ENCODE measurements at places on chromosomes 13 and 19. TPM values are rescaled to one million over a fixed set of nuclear protein-coding genes. Genes with fewer than 3 reads are reported as not detected.

The MBD3L2 gene
- total RNA-seq = not detected

- no peak for DNase-seq
These were observed at the start of gene PNMA8A for GRCh38 chr19:46471116-46471733. Gene PNMA8A, minus strand, starts transcription at chr19:46471563. Its CDS starts 528 bp downstream, at chr19:46471035.

GRCh38 chr19:13149628-13150186, 468 bp downstream of the STX10 start:
- no peak for DNase-seq

DNA sequence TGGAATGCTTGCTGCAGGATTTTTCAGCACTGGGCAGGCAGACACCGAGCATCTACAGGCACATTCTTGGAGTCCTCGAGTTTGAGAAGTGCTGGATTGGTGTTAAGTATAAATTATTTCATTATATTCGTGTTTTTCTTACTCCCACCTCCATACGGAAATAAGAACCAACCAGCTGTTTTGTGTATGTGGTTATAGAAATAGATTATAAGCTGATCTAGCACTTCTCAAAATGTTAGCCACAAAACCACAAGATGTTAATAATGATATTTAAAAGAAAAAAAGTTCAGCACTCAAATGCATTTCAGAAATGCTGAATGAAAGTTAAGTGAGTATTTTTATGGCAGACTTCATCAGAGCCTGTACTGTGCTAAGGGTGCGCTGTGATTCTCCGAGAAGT, 24.0 kb upstream of the TEX29 start:
- no peak for DNase-seq

The RAB4B gene
- 37.0 TPM for total RNA-seq

DNA sequence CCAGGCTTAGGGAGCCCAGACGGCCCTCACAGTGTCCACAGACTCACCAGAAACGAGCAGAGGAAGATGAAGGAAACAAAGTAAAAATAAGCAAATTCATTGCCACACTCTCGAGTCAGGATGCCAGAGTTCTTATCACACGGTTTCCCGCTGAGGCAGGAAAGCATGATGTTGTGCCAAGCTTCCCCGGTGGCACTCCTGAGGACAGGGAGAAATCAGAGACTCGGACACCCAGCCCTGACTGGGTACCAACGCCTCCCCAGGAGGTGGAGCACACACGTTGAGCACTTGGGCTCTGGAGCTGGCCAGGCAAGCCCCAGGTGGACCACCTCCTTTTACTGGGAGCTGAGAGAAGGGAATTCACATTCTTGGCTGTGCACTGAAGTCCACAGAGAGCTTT, 81.5 kb downstream of the IER2 start:
- DNase-seq = no peak

The ZNF296 gene
- total RNA-seq = 1.7 TPM

- DNase-seq = no peak
These were observed 172.8 kb downstream of the DNAJC15 start for GRCh38 chr13:43196086-43196621.

GRCh38 chr19:9130965-9131364, 4.2 kb upstream of the OR7G3 start:
- DNase-seq = no peak

The ADPRHL1 gene
- 2.7 TPM for total RNA-seq

The PRTN3 gene
- total RNA-seq = not detected

- no peak for DNase-seq
These were observed 2486.0 kb upstream of the PCDH20 start for GRCh38 chr13:63901630-63902029.

DNA sequence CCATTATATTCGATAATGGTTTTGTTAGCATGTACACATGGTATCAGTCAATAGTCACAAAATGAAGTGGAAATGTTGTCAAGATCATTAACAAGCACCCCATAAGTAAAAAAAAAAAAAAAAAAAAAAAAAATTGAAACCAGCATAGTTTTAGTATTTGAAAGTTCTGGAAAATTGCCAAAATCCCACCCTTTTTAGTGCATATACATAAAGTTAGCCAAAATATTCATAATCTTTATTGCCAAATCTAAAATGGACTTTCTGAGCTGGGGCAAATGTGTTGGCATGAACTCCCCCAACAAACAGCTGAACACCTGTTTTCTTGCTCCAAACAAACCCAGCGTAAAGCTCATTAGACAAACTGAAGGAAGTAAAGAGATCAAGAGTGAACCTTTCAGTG, 73.9 kb downstream of the MZT1 start:
- DNase-seq = no peak

The SLC1A6 gene
- total RNA-seq = not detected

The KLK1 gene
- 1.0 TPM for total RNA-seq

- no peak for DNase-seq
These were observed 373.0 kb upstream of the SLITRK1 start for GRCh38 chr13:84255226-84255797.

- DNase-seq = no peak
These were observed 12.1 kb upstream of the LGALS13 start for GRCh38 chr19:39590265-39590664.

DNA sequence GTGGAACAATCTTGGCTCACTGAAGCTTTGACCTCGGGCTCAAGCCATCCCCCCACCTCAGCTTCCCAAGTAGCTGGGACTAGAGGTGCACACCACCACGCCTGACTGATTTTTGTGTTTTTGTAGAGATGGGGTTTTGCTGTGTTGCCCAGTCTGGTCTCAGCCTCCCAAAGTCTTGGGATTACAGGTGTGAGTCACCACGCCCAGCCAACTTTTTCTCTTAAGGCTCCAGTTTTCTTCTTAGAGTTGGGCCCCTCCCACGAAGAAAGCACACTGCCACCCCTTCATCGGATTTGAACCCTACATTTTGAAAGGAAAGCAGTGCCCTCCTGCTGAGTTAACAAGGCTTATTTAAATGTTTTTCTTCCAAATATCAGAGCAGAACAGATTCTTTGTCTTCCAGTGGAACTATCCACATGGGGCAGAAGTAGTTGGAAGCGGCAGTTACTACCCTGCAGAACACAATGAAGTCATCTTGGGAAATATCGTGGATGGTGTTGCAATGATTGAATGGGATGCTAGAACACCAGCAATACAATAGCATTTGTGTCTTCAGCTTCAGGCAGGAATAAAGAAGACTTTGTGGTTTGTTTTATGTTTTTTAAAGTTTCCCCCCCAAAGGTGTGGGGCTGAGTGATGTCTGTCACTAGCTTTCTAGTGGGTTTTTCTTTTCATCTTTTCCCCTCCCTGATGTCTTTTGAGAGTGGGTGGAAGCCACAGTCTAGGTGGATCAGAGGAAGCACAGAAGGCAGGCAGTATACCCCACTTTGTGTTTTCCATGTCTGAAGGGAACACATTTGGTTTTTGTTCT, 8.9 kb downstream of the ACTN4 start:
- no peak for DNase-seq

- no peak for DNase-seq
These were observed 63.5 kb upstream of the MYCBP2 start for GRCh38 chr13:77390391-77390790.

- DNase-seq = no peak
These were observed 87.3 kb upstream of the RFC3 start for GRCh38 chr13:33730619-33731018.

- DNase-seq = no peak
These were observed 10.0 kb downstream of the ZSCAN22 start for GRCh38 chr19:58336820-58337219.

The CASP14 gene
- not detected for total RNA-seq

DNA sequence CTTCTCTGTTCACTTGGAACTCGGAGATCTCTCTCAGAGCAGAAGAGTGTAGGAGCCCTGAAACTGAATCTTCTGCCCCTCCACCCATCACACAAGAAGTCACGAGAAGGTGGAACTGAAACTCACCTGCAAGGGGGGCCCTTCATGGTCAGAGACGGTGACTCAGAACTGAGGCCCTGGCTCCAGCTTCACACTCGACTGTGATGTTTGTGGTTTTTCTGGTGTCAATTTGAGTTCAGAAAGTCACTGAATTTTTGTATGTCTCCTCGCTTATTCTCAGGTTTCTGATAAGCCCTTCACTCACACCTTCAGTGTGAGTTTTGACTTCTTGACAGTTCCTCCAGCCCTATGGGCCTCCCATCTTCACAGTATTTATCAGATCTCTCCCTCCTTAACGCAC, 23.1 kb downstream of the SIGLEC5 start:
- no peak for DNase-seq

- no peak for DNase-seq
These were observed 15.2 kb downstream of the ZNF221 start for GRCh38 chr19:43966079-43966694.

GRCh38 chr13:24192057-24192810, 31.7 kb downstream of the SPATA13 start:
- no peak for DNase-seq

- no peak for DNase-seq
These were observed 6.2 kb downstream of the WASF3 start for GRCh38 chr13:26563713-26564112.

GRCh38 chr13:46665633-46666482, 112.9 kb downstream of the LRCH1 start:
- DNase-seq = no peak

The SIGLEC9 gene
- 3.5 TPM for total RNA-seq

DNA sequence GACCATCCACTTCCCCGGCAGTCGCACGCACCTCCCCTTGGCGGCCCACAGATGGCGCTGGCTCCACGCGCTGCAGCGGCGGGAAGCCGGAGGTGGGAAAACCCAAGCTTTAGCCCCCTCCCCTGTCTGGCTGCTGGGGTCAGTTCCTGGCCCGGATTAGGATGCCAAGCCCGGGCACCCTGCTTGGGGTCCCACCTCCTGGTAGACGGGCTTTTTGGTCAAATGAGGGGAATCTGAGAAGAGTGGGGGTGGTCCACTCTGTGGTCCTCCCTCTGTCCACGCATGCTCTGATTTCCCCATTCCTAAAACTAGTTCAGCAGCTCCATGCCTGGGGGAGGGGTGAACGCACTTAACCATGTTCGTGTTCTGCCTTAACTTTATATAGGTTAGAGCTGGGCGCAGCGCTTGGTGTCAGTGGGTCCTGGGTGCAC, 8.1 kb upstream of the ADGRE2 start:
- DNase-seq = no peak

The KLF1 gene
- not detected for total RNA-seq

The HNRNPL gene
- 138 TPM for total RNA-seq

GRCh38 chr13:49821216-49822009, 28.9 kb upstream of the KPNA3 start:
- DNase-seq = no peak

- DNase-seq = no peak
These were observed 221.9 kb downstream of the TSHZ3 start for GRCh38 chr19:31127134-31127967.

DNA sequence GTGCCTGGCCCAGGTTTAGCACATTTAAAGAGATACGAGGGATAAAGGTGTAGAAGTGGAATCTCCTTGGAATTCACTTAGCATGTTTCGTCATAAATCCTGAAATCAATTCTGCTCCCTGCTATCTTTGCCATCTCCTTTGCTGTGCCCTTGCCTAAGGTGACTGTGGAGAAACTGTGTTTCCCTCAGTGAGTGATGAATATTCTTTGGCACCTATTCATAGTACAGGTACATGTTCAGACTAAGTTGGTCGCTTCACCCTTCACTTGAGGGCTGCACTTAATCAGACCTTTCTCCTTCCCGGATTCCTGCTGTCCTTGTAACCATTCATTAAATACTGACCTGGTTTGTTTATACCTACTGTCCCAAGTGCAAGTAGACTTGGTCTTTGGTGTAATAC, 17.8 kb downstream of the PCCA start:
- DNase-seq = no peak

Measured in omental fat pad (tissue), 4 donors.